Natural killer cell (primary cell): ENCODE measurements at places on chromosomes 4 and X.

DNA sequence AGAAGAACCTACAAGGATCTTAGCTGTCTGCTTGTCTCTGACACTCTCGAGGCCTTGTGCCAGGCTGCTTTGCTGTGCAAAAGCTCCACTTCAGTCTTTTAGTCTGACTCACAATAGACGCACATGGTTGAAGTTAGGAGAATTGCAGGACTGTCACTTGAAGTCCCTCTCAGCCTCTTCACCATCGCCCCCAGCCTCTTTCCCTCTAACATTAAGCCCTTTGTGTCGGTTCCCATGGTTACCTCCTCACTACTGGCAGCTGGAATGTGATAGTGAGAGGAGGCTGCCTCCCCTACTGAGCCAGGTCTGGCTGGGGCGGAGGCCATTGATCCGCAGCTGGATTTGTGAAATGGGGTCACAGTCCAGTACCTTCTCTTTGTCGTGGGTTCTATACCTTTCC, 201.8 kb downstream of the SOWAHB start:
- DNase-seq = no peak

DNA sequence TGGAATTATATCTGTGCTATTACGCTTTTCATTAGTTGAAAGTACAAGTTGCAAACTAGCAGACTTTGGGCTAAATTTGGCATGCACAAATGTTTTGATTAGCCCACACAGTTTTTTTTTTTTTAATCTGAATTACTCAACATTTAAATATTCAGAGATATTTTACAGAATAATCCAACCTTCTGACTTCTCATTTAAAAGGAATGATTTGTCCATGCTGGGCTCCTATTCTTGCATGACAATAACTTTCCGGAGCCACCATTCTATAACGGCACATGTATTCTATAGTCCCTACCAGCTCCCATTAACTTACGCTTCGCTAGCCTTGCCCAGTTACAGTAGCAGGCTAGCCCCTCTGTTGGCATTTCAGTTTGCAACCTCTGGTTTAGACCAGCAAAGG, 219.3 kb upstream of the FTHL17 start:
- no peak for DNase-seq

GRCh38 chr4:87732033-87732765, 67.2 kb upstream of the IBSP start:
- no peak for DNase-seq

- no peak for DNase-seq
Measured at GRCh38 chrX:69307756-69308155, 142.5 kb upstream of the PJA1 start.

GRCh38 chr4:163701916-163702315, 207.4 kb downstream of the TMA16 start:
- DNase-seq = no peak

DNA sequence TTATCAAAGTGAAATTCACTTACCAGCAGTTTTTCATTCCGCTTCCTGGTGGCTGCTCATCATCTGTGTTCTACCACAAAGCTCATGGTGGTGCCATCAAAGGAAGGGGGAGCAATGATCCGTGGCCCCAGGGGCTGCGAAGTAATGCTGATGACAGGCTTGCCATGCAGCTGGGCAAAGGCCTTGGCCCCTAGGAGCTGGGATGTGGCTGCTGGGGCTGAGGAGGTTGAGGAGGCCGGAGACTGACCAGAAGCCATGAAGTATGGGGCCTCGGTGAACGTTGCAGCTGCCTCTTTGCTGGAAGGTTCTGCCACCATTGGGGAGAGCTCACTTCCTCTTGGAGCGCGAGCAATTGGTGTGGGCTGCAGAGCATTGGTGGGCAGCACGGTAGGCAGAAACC, 8.4 kb downstream of the C4orf54 start:
- no peak for DNase-seq

DNA sequence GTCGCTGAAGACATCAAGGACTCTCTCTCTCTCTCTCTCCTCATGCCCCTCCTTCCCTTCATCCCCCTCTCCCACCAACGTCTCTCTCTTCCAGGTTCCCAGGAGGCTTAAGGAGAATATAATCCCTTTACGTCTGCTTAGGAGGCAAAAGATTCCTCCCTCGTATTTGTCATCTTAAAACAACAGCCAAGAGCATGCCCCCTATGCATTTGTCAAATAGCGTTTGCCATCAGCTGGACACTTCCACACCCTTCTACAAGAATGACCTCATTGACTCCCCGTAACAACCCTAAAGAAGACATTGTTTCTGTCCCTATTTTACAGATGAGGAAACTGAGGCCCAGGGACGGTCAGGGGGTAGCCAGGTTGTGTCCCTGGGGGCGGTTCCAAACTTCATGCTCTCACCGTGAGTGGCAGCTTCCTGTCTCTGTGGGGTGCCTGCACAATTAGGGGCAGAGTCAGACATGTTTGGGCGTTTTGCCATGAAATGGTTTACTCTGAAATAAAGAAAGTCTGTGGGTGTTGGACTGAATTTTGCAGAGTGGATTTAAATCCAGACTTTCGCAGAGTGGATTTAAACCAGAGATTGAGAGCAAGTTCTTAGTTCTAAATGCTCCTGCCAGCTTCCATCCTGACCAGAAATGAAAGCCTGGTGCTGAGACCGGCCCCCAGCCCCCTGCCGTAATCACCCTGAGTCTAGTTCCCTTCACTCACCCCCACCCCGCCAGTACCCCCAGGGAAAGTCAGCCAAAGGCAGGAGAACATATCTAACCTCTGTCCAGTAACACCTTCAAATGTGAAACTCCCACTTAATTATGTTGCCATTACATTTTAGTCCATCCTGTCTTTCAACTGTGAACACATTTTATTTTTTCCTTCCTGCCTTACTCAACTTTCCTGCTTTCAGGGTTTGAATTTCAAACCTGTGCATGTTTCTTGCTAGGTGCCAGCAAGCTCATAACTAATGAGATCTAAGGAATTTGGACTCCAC, 44.3 kb upstream of the TBL1X start:
- DNase-seq = no peak

GRCh38 chr4:144597171-144597570, 48.8 kb upstream of the HHIP start:
- no peak for DNase-seq

DNA sequence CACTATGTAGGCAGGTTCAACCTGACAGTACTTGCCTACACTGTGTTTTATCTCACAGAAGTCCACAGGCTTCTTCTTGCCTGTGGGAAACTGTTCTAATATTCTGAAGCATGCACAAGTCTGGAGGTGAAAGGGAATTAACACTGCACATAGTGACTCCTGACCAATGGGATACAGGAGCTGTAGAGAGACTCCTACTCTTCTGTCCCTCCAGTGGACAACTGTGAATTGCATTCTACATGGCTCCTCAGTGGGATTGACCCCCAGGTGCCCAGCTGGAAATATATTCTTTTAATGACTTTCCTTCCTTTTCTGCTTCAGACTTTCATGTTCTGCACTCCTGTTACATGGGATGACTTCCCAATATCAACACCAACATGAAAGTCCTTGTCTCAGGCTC, 8.2 kb upstream of the YIPF6 start:
- no peak for DNase-seq

DNA sequence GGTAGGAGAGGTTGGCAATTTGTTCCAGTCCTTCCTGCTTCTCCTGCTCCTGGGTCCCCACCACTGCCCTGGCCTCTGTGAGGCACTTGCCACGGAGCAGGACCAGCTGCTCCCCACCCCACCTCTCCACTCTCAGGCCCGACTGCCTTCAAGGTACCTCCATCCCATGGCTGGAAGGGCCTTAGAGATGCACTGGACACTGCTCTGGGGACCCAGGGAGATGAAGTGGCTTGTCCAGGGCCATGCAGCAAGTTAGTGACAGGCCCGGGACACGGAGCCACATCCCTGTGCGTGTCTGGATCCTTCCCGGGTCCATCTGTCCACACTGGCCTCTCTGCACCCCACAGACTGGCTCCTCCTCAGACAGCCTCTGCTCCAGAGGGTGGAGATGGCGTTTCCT, 105.3 kb downstream of the CPZ start:
- no peak for DNase-seq

DNA sequence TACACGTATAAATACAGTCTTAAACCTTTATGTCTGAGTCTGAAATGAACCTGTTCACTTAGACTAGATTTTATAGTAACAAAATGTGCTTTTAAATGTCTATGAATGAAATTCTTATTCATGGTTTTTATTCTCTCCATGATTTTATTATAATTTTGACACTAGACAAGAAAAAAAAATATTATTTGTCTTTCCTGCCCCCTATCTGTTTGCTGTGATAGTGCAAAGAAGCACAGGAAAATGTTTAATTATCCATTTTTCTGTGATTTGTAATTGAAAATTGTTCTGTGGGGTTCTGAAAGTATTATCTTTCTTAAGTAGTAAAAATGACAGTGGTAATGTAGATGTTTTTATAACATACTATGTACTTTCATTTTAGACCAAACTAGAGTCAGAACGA, 52.0 kb downstream of the INTS6L start:
- DNase-seq = no peak

DNA sequence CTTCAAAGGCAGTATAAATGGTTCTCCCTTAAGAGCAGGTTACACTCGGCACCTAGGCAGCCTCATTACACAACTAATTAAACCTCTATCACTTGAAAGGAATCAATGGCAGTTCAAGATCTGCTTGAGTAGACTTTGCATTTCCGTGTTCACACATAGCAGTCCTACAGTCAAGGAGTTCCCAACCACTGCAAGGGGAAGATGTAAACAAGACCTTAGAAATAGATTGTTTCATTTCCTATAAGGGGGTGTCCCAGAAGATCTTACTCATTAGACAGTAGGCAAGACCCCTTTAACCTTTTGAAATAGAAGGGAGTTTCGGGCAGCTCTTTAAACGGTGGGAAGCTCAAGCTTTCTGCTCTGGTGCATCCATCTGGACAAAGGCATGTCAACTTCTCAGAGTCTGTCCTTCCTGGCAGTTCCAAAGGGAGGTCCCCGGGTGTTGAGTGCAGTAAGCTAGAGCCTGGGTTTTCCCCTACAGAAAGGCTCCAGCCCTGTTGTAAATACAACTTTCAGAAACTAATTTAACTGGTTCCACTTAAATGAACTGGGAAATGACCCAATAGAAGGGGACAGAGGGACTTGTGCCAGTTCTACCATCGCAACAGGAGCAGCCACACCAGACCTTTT, 150.8 kb downstream of the RBMX2 start:
- DNase-seq = no peak

GRCh38 chr4:18934197-18934596, 912.6 kb upstream of the LCORL start:
- DNase-seq = no peak

DNA sequence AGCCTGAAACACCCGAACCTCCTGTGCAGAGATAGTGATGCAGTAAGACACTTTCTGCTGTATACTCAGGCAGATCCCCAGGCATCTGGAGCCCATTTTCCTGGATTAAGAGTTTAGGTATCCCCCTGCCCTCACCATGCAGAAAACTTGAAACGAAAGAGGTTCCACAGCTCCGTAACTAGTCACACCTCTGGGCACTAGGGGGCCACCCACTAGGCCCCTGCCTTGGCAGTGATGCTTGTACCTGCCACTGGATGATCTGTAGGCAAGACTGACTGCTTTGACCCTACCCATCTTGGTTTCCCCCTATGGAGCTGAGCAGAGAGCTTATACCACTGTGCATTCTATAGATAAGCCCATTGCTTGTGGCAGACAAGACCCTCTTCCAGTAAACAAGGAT, 940.6 kb downstream of the PCDH19 start:
- DNase-seq = no peak

- no peak for DNase-seq
Measured at GRCh38 chr4:72194046-72194445, 162.2 kb downstream of the NPFFR2 start.

GRCh38 chrX:72340626-72341025, 34.9 kb upstream of the CITED1 start:
- no peak for DNase-seq

DNA sequence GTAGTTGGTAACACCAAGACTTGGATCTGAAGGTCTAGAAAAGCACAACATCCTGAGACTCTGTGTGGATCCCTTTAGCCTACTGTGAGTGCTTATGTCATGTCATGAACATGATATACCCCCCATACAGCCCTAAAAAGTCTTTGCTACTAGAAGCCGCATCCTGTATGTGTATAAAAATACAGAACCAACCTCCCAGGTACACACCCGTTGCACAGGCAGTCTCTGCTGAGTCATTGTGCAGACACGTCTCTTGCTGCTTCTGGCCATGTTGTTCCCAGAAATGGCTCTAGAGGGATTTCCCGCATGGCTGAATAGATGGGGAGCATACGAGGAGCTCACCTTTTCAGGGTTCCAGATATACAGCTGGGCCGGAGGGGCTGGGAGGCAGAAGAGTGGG, 93.3 kb downstream of the MAMLD1 start:
- DNase-seq = no peak
